Karpas-422 (cell line): ENCODE measurements at places on chromosomes 1 and 21. TPM values are rescaled to one million over a fixed set of nuclear protein-coding genes. Genes with fewer than 3 reads are reported as not detected.

The SERINC2 gene
- 2.7 and 3.2 TPM in 2 replicates for total RNA-seq

The THEM4 gene
- total RNA-seq = 51.8 and 87.8 TPM in 2 replicates

The GJA9 gene
- total RNA-seq = not detected in 2 replicates

The SPATA45 gene
- not detected in 2 replicates for total RNA-seq
